ENCODE measurements at places on chromosomes 12 and 14. TPM values are rescaled to one million over a fixed set of nuclear protein-coding genes. Genes with fewer than 3 reads are reported as not detected.

The AGAP2 gene
- total RNA-seq = 34.9 TPM

The NTN4 gene
- total RNA-seq = 0.06 TPM

The OSGEP gene
- total RNA-seq = 42.3 TPM

The CD163 gene
- total RNA-seq = not detected

The FIGNL2 gene
- 0.50 TPM for total RNA-seq

The GNB3 gene
- not detected for total RNA-seq

The BCL11B gene
- 52.9 TPM for total RNA-seq

The RNASE4 gene
- total RNA-seq = 1.0 TPM

The DEPDC4 gene
- total RNA-seq = 2.4 TPM

The KRT78 gene
- not detected for total RNA-seq

The DHRS4L2 gene
- total RNA-seq = 15.8 TPM

The NFATC4 gene
- 0.66 TPM for total RNA-seq

The MANSC4 gene
- not detected for total RNA-seq

The CDKN3 gene
- 73.3 TPM for total RNA-seq

DNA sequence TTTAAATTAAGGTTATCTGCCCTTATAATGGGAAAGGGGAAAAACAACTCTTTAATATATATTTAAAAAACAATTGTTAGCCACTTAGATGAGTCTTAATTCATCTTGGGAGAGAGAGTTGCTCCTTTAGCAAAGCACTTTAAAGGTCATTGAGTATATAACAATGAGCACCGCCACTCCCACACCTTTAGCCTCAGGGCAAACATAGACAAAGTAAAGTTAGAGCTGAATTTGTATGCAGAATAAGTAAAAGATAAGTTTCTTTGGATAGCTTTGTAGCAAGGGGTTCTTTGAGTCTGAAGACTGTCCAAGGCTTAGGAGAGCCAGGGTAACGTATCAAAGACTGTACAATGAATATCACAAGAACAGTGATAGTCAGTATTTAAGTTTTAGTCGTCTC, 728.8 kb upstream of the LMO3 start:
- ATAC-seq = no peak

DNA sequence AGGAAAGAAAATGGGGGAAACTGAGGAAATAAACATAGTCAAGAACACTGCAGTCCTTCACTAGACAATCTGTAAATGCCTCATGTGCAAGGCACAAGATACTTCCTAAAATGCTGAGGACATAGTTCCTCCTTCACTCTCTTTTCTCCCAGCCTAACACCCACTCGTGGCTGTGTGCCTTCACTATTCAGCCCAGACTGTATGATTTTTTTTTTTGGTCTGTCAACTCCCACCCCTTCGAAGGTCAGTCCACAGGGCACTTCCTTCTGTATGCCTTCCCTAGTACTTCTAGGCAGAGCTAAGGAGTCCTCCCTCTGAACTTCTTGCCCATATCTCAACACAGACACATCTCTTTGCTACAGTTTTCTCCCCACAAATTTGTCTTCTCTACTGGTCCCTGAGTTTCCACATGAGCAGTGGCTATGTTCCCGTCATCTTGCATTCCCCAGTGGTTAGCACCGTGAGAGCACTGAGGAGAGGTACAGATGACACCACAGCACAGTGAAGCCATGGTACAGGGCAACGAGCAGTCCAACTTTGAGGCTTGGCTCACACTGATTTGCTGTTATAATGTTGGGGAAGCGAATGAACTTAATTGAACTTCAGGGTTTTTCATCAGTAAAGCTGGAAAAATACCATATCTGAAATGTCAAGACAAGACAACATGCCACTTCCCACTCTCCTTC, 24.1 kb upstream of the SYCP3 start:
- ATAC-seq = no peak

GRCh38 chr12:123924539-123924938, 48.1 kb downstream of the CCDC92 start:
- no peak for ATAC-seq

DNA sequence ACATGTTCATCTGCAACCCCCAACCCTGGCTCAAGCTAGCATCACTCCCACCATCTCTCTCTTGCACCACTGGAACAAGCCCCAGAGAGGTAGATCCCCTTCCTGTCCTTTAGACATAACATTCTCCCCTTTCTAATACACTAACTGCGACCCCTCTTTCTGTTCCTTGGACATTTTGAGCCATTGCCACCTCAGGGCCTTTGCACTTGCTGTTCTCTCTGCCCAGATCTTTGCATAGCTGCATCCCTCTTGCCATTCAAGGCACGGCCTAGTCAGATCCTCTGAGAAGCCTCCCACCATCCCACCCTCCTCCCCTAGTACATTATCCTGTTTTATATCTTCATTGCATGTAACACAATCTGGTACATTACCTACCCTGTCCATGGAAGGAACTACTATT, 16.5 kb downstream of the FOXN3 start:
- ATAC-seq = no peak

DNA sequence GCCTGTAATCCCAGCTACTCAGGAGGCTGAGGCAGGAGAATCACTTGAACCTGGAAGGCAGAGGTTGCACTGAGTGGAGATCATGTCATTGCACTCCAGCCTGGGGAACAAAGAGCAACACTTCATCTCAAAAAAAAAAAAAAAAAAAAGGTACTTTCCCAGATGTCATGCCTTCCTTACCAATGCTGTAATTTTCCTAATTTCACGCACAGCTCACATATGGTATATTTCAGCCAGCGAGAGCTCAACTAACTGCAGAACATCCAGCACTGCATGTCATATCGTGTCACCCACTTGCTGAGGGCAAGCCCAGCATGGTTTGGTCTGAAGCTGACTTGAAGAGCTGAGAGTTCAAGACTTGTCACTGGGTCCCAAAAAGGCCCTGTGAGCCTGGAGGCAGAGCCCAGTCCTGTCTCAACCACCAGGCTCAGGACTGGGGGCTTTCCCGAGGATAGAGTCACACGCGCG, 29.0 kb downstream of the NFKBIA start:
- ATAC-seq = peak; percentile 21

GRCh38 chr12:52066346-52067080, 3.3 kb upstream of the ATG101 start:
- ATAC-seq = peak; percentile 45

DNA sequence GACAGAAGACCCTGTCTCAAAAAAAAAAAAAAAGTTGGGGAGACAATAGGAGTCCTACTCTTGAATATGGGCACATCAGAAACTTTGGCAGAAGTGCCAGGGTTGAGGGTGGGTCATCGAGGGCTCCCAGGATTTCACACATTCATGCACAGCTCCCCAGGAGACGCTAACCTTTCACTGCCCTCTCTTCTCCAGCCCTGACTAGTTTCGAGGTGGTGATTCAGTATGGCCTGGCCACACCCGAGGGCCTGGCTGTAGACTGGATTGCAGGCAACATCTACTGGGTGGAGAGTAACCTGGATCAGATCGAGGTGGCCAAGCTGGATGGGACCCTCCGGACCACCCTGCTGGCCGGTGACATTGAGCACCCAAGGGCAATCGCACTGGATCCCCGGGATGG, 29.4 kb upstream of the LRP1-AS start:
- no peak for ATAC-seq

GRCh38 chr12:30010071-30011052, 226.6 kb upstream of the TMTC1 start:
- ATAC-seq = no peak

- no peak for ATAC-seq
These were observed 300.9 kb downstream of the ACSS3 start for GRCh38 chr12:81378601-81379285.

- ATAC-seq = no peak
These were observed 5.0 kb upstream of the NPAS3 start for GRCh38 chr14:32933629-32934072.

DNA sequence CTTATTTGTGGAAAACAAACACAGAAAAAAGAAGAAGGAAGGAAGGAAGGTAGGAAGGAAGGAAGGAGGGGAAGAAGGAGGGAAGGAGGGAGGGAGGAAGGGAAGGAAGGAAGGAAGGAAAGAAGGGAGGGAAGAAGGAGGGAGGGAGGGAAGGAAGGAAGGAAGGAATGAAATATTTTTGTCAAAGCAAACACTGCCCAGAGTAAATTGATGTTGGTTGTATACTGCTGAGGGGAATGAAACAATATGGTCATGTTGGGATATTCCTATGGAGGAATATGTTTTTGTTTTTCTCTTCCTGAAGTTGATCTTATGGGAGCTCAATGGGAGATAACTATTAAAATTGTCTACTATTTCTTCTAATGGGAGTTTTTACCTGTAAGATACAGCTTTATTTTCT, 717.5 kb upstream of the LRFN5 start:
- no peak for ATAC-seq

- ATAC-seq = no peak
These were observed 2.7 kb upstream of the LAG3 start for GRCh38 chr12:6769666-6770065.

- ATAC-seq = no peak
These were observed 7.9 kb downstream of the TMEM253 start for GRCh38 chr14:21108791-21109190.

DNA sequence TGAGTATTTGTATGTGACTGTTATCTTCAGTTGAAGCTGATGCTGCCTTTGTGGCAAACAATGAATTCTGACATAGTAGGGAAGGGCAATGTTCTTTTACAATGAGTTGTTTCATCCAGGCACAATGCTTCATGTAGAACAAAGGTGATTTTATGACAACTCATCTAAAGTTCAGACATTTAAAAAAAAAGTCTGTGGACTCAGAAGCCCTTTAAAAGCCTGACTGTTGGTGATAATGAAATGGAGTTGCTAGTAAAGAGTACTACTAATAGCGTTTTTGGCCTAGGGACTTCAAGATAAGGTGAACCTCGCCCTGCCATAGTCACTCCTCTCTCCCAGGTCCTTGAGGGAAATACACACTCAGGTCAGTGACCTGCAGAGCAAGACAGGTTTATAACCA, 105.1 kb downstream of the AKAP6 start:
- ATAC-seq = no peak

GRCh38 chr12:71141378-71141926, 16.3 kb downstream of the TSPAN8 start:
- no peak for ATAC-seq

GRCh38 chr12:113184098-113184899, 979 bp downstream of the DDX54 start:
- peak; percentile 72 for ATAC-seq

DNA sequence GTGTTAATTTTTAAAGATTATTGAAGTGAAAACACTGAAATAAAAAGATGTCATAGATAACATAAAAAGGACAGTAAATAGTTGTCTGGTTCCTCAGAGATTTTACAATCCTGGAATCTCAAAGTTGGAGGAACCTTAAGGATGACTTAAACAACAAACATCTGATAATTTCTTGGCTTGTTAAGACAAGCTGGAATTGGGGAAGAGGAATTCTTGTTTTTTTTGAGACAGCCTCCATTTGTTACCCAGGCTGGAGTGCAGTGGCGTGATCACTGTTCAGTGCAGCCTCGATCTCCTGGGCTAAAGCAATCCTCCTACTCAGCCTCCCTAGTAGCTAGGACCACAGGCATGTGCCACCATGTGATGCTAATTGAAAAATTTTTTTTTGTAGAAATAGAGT, 2.3 kb downstream of the ZNF410 start:
- no peak for ATAC-seq
